GDM1 (cell line): ENCODE measurements at places on chromosomes 1 and 21.

DNA sequence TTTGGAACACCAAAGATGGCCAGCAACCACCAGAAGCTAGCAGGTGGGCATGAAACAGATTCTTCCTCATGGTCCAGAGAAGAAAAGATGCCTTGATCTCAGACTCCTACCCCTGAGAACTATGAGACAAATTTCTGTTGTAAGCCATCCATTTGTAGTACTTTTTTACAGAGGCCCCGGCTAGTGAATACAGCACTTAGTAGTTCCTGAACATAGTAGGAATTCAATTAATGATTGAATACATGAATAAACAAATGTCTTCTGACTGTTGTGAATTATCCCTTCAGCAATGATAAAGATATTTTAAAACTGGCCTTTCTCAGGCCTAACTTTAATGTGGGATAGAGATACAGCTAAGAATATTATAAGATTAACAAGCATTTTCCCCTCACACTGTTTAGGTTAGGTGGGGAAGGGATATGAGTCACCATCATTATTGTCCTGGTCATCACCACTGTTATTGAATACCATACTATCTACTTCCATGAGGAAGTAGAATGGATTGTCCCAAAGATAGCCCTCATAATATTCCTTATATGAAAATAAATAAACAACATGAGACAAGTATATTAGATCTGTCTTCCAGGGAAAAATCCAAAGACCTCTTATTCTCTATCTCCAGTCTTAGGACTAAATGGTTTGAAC lies 51.4 kb downstream of the ADCY10 start:
- no peak for DNase-seq

- peak; percentile 96 for DNase-seq
Measured at GRCh38 chr1:204461331-204462228, 33.0 kb downstream of the PIK3C2B start.

DNA sequence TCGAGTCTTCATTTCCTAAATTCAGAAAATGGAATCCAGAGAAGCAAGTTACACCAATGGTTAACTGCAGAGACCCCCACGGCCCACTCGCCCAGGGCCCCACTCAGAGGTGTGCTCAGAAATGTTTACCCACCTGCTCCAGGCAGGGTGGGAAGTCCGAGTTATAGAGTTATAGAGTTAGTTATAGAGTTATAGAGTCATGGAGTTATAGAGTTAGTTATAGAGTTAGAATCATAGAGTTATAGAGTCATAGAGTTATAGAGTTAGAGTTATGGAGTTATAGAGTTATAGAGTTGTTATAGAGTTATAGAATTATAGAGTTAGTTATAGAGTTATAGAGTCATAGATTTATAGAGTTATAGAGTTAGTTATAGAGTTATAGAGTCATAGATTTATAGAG lies 31.7 kb downstream of the UBASH3A start:
- no peak for DNase-seq

GRCh38 chr1:240491156-240491555 lies 120.8 kb downstream of the GREM2 start:
- no peak for DNase-seq

DNA sequence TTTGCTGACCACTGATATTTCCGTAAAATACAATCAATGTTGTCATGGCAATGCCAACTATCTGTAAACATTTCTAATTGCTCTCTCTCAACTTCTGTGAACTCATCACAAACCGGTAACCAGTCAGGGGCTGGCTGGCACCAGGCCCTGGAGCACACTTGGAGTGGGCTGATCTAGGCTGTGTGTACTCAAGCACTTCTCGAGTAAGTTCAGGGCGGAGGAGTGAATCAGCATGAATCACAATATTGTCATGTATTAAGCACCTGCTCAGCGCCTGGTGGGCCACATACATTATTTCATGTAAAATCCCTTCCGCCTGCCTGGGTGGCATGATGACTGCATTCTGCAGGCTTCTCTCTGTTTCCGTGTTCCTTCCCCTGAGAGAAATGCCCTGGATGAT lies 212.4 kb downstream of the FOXD2 start:
- no peak for DNase-seq

DNA sequence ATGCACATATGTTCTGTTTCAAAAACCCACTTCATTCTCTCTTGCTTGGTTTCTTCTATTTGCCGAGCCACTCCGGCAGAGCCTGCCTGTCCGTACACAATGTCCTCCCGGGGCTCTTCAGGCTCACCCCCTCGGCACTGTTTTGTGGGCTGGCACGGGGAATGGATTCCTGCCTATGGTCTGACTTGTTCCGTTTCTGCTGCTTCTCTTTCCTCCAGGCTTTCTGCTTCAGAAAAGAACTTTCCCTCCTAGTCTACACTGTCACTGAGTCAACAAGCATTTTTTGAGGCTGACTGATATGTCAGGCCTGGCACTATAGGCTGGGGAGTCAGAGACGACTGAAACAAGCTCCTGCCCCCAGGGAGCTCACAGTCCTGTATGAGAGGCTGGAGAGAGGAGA lies 28.4 kb upstream of the SARS1 start:
- DNase-seq, result no peak

DNA sequence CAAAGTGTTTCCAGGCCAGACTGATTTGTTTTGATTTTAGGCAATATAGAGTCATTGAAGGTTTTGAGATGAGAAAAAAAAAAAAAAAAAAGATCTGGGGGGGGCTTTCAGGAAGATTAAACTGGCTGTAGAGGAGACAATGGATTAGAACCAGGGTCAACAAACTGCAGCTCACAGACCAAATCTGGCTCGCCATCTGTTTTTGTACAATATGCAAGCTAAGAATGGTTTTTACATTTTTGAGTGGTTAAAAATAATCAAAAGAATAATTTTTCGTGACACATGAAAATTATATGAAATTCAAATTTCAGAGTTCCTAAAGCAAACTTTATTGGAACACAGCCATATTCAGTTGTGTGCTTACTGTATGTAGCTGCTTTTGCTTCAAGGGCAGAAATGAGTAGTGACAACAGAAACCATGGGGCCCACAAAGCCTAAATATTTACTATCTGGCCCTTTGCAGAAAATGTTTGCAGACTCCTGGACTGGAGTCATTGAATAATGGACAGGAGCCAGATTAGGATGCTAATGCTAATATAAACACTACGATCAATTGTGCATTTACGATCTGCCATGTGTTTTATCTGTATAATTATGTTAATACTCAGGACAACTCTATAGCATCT lies 375.7 kb upstream of the DAB1 start:
- no peak for DNase-seq

DNA sequence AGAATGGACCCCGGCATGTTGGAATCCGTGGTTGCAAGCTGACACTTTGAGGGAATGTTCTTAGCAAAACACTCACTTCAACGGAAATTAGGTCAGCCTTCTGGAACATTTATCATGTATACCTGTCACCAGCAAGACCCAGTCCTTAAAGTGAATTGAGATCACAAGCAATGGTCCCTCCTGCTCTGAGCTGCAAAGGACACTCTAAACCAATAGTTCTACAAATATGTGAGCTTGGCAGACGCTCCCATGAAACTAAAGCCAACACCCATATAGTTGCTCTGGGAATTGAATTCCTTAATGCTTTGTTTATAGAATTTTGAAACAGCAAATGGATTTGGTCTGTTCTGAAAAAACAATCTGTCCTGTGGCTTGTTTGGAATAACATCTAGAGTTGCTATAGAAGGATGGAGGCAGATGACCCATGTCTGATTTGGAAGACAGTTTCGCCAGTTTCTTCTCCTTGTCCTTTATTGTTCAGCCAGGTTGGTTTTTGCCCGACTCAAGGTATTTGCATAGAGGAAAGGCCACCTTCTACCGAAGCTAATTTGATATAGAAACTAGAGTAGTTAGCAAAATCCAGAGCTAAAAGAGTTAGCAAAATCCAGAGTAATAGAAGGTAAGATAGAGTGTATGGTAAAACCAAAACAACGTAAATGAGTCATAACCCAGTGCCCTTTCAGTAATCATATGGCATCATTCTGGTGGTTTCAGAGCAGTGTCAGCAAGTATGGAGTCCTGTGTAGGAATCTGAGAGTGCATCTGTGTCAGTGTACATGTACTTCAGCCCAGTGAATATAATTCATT lies 236.2 kb downstream of the NFIA start:
- no peak for DNase-seq

- DNase-seq, result no peak
Measured at GRCh38 chr1:109789551-109790180, 25.9 kb upstream of the EPS8L3 start.

GRCh38 chr1:187294421-187295201 lies 465.9 kb downstream of the PLA2G4A start:
- no peak for DNase-seq

GRCh38 chr1:237610157-237610556 lies 280.6 kb downstream of the ZP4 start:
- no peak for DNase-seq

DNA sequence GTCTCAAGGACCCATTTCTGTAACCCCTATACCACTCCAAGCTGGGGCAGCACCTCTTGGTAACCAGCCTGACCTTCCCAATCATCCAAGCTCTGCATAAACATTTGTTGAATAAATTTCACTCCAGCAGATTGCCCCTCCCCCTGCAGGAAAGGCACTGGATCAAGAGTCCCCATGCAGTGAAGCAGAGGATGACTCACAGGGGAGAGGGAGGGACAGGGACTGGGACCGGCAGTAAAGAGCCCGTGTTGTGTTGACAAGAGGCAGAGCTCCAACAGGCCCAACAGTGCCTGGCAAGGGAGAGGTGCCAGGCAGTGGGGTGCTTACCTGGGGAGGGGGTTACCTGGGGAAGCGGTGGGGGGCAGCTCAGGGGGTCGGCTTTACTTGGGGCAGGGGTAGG lies 32.3 kb downstream of the SLC9A1 start:
- peak; percentile 15 for DNase-seq

GRCh38 chr1:75614399-75614756 lies 3.5 kb upstream of the SLC44A5 start:
- no peak for DNase-seq

GRCh38 chr1:236160540-236161127 lies 18.3 kb downstream of the GPR137B start:
- no peak for DNase-seq

DNA sequence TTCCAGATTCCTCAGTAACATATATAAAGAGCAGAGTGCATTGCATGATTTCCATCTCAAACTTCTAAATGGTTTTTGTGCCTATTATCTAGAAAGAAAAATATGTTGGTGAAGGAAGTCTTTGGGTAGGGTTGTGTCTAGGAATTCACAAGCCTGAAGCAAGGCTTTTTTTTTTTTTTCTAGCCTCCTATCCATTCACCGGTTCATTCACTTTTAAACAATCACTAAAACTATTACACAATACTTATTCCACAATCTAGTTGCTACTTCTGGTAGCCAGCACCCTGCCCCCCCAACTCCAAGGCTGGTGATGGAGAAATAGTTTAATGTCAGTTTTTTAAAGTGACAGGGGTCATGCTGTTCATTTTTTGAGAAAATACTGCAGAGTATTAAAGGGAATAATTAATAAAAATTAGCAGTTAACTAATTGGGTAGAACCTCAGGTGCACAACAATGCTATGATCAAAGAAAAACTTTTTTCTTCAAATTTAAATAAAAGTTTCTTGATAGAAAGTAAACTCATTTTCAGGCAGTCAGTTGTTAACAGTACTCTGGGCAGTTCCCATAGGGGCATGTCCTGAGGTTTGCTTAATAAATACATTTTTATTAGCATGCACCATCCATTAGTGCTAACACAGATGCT lies 10.9 kb downstream of the IRF2BP2 start:
- DNase-seq, result no peak

GRCh38 chr1:240888039-240888786 lies 276.3 kb upstream of the GREM2 start:
- no peak for DNase-seq

GRCh38 chr1:29958271-29958670 lies 721.9 kb downstream of the PTPRU start:
- DNase-seq, result no peak

DNA sequence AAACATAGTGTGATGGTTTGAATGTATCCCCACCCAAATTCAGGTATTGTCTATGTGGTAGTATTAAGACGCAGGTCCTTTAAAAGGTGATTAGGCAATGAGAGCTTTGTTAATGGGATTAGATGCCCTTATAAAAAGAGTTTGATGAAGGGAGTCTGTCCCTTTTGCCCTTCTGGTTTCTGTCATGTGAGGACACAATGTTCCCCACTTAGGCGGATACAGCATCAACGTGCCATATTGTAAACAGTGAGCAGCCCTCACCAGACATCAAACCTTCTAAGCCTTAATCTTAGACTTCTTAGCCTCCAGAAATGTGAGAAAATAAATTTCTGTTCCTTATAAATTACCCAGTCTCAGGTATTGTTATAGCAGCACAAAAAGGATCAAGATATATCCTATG lies 172.8 kb downstream of the FAF1 start:
- DNase-seq, result no peak

DNA sequence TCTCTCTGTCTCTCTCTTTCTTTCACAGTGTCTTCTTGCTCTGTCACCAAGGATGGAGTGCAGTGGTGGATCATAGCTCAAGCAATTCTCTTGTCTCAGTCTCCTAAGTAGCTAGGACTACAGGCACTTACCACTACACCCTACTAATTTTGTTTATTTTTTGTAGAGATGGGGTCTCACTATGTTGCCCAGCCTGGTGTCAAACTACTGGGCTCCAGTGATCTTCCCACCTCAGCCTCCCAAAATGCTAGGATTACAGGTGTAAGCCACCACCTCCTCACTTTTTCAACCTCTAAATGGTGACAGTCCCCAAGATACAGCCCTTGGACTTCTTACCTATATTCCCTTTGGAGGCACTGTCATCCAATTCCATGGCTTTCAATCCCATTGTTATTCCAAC lies 50.5 kb upstream of the PUM1 start:
- DNase-seq, result no peak

DNA sequence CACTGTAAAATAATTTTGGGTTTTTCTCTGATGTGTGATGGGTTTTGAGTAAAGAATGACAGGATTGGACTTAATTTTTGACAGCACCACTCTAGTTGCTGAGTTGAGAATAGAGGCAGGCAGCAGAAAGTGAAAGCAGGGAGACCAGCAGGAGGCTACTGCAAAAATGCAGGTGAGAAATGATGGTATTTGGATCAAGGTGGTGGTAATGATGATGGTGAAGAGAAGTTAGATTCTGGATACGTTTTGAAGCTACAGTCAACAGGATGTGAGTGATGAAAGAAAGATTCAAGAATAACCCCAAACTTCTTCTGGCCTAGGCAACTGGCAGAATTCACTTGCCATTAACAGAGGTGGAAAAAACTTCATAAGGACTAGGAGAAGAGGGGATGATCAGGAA lies 14.8 kb upstream of the AK5 start:
- no peak for DNase-seq

DNA sequence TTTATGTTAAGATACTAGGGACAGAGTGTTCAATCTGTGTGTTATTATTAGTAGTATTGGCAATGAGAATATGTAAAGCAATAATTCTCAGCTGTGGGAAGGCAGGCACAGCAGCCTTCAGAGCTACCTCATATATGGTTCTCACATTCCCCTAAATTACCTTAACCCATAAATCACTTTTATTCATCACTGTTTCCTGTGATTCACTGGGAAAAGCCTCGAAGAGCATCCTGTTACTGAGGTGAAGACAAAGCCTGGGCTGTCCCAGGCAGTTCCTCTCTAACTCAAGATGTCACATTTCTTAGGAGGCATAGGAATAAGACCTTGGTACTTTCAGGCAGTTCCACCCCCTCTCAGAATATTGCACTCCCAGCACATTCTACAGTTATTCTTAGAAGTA lies 965.7 kb downstream of the NCAM2 start:
- no peak for DNase-seq

- DNase-seq, result no peak
Measured at GRCh38 chr1:7943251-7943650, 2.6 kb upstream of the TNFRSF9 start.
